NCI-H2029 treated with DMSO at 0.1 percent for 48 hours (cell line): ENCODE measurements at places on chromosomes 7 and 10.
A peak's percentile ranks its signal among the peaks of the same experiment; 100 is the strongest.

DNA sequence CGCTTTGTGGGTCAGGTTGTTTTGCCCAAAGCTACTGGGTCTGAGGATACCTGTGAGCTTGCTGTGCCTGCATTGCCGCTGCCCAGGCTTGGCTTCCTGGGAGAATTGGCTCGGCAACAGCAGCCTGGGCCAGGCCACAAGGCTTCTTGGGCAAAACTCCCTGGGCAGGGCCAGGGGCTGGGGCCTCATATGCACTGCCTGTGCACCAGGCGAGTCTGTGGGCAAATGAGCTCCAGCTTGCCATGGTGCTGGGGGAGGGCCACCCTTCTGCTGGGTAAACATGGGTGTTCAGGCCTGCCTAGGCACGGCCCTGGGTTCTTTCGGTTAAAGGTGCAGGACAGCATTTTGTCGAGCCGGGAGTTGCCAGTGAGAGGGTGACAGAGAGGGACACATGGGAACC lies 19.4 kb downstream of the ZMIZ1 start:
- no peak for DNase-seq

GRCh38 chr7:15839416-15840100 lies 153.1 kb upstream of the MEOX2 start:
- no peak for DNase-seq

DNA sequence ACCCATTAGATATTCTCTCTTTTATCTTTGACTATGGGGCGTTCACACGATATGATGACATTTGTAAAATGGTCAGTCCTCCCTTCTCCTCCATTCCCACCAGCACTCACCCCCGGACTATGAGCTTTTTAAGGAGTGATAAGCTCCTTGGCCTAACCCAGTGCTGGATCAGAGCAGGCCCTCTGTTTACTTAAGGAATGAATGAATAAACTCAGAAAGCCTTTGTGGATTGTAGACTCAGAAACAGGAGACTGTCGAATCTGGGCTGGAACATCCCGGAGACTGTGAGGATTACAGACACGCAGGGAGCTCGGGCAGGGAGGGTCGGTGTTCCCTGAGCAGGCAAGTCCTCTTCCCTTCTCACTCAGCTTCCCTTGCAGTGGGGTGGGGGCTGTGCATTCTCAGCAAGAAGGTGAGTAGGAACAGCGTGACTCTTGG lies 6.8 kb upstream of the ZCCHC24 start:
- DNase-seq, result no peak

- DNase-seq, result no peak
Observed at GRCh38 chr10:118569241-118569881, 26.1 kb downstream of the PRLHR start.

- DNase-seq, result no peak
Observed at GRCh38 chr7:135964791-135965190, 12.4 kb downstream of the MTPN start.

DNA sequence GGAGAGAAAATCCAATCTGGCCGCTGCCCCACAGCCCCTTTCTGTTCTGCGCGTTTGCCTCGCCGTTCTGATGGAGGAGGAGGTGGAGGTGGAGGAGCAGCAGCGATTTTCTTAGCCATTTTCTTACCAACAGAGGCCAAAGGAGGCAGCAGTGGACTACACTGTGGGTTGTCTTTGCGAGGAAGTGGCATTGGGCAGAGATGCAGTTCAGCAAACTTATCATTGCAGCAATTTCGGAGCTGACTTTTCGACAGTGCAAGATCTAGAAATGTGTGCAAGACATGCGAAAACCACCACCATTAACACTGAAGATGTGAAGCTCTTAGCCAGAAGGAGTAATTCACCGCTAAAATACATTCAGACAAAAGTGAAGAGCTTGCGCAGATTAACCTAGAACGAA lies 1.9 kb upstream of the ARL4A start:
- DNase-seq, result no peak

DNA sequence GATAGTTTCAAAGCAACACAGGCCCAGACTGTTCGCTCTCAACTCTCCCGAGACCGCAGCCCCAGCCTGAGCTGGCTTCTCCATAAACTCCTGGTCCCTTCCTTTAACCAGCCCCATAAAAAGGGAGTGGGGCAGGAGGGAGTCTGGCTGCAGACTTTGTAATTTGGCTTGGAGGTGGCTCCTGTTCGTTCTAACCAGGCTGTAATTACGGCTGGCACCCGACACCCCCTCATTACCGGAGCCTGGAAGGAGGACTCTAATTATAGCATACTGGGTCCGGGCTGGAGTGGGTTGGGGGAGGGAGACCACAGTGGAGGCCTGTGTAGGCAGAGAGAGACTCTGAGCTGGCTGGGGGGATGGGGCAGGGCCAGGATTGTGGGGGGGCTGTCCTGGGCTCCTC lies 49.7 kb downstream of the UNC5B start:
- DNase-seq, result no peak

- no peak for DNase-seq
Observed at GRCh38 chr10:17026686-17027485, 102.7 kb downstream of the CUBN start.

DNA sequence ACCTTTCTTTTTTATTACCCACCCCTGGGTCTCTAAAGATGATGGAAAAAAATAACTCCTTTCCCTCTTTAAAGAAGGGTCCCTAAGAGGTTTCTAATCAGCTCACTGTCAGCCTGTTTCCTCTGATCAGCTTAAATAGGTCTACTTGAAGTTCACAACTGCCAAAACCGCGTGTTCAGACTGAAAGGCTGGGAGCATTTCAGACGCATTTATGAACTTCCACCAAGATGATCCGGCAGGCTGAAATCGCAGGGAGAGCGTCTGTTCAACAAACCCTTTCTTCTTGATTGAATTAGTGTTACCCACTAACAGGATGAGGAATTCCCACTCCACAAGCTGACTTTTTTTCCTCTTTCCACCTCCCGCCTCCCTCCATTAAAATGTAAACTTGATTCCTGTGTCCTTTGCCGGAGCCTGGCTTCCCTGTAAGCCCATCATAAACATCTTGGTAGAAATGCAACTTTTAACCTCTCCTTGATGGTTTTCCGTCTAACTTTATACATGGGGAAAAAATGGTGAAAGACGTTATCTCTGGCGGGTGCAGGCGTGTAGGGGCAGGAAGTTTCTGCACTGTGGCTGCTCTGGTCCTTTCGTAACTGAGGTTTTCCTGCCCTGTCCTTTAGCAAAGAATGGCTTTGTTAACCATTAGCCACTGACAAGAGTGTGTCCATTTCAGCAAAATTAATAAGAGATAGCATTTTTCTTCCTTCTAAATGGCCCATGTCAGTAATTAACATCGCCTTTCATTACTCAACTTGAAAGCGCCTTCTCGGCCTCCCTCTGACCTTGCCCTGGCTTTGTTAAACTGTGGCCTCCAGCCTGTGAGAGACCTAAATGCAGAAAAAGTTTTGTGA lies 130.7 kb downstream of the BAMBI start:
- DNase-seq, result no peak

DNA sequence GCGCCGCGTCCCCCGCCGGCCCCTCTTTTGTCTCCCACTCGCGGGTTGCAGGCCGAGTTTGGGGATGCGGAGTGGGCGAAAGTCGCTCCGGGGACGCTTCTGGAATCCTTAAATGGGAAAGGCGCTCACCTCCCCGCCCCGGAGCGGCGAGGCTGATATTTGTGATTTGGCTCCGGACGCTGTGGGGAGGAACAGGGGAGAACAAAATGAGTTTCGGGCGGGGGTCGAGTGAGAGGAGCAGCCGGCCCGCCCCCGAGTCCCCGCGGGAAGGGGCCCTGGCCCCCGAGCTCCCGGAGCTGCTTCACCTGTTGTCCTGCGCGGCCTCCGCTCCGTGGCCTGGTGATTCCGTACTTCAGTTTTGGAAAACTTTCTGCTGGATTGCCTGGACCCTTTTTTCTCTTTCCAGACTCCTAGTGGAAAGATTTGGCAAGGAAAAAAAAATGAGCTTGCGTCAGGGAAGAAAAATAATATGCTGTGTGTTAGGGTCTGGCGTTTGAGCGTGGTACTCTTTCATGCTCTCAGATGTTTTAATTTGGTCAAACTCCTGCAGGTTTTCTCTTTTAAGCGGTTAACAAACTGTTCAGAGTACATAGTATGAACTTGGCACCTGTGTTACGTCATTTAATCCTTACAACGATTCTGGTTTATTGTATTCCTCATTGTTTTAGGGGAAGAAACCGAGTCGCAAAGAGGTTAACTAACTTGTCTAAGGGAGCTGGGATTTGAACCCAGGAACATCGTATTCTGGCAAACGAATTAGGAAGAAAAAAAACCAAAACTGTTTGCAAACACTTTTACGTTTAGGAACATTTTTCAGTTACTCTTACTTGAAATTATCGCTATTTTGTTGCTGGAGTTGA lies 924 bp downstream of the BMPR1A start:
- DNase-seq, result no peak

DNA sequence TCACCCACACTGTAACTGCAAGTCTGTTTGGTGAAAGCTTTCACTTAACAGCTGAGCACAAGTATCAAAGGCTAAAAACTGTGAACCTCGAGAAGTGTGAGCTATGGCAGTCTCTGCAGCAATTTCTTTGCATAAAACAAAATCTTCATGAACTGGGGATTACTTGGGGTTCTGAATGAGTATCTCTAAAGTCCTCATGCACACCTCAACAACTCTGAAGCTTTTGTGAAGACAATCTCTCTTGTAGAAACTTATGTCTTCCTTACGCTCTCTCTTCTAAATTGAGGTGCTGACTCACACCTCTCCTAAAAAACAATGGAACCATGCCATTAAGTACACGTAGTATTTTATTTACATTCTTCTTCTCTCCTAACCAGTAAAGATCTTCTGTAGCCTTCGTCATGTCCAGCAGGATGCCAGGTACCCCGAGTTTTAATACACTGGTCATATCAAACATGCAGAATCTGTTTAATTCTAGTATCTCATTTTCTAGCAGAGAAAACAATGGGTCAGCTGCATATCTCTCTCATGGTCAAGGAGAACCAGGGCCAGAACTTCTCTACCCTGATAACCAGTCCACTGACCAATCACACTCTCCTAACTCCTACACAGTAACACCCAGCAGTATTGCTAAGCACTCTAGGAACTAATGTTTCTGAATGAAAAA lies 76.9 kb downstream of the UBE2H start:
- DNase-seq, result no peak

- no peak for DNase-seq
Observed at GRCh38 chr10:75449382-75450074, 18.1 kb downstream of the LRMDA start.

DNA sequence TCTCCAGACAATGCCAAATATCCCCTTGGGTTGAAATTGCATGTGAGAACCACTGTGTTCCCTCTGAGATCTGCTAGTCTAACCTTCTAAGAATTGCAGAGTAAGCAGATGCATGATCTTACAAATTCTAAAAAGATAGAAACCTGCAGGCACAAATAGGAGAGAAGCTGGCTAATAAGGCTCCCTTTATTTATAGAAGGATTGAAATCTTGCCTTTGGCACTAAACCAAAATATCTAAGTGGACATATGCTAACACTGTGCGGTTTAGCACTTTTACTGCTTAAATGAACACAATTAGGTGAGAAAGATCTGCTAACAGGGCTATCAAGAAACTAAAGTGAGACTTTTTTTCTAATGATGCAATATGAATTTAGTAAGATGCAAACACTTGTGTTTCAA lies 225.5 kb downstream of the DOCK4 start:
- no peak for DNase-seq

GRCh38 chr10:43287056-43288007 lies 20.5 kb upstream of the RASGEF1A start:
- DNase-seq, result no peak

GRCh38 chr10:46526682-46527038 lies 29.8 kb downstream of the GPRIN2 start:
- DNase-seq, result no peak

- DNase-seq, result no peak
Observed at GRCh38 chr10:113093188-113094113, 143.4 kb downstream of the TCF7L2 start.

DNA sequence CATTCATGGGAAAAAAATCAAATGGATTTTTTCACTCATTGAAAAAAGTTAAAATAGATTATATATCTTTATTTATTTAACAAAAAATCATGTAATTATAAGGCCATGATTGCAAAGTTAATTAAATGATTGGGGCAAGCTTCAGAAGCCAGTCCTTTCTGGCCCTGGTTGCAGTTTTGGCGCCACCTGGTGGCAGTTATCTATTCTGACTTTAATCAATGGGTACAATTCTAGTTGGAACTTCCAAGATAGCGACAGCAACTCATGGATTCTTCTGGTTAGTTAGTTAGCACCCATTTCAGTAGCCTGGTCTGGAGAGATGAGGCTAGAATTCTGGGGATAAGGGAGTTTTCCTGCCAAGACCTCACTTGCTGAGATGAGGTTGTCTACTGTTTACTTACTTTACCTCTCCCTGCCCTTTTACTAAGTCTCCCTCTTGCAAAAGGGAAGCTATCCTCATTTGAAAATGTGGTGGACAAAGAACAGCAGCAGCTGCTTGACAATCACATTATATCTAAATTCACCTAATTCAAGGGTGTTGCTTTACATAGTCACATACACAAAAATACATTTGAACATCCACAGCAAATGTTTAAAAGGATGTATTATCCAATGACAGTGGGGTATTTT lies 42.3 kb downstream of the NOC3L start:
- DNase-seq, result peak; percentile 4

DNA sequence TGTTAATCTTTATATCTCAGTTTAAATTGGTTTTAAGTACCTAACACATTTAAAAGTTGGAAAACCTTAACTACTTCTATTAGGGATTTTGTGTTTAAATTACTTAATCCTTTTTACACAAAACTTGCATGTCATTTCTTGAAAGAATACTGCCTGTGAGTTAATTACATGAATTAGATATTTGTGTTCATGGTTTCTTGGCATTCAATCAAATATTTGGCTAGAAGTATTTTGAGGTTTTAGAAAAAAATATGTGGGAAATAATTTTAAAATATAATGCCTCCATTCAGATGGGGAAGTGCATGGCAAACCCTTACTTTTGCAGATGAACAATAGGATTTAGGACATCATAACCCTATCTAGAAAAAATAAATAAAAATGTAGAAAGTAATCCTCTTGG lies 186.5 kb upstream of the SEMA3E start:
- DNase-seq, result no peak

GRCh38 chr7:159048656-159049055 lies 96.0 kb downstream of the VIPR2 start:
- no peak for DNase-seq

DNA sequence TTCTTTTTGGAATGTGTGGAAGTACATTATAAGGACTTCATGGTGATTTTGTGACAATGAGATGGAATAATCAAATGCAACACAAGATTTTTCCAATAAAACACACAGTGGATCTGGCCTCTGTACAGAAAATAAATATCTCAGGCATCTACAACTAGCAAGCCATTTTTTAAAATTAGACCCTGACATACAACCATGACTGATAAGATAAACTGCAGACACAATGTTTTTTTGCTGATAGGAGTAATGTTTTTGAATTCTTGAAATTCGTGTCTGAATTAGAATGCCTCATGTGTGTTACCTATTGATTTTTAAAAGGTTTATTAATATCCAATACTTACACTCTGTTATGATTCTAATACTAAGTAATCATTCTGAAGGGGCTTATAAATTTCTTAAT lies 328.1 kb downstream of the HGF start:
- DNase-seq, result no peak

GRCh38 chr7:83987764-83988163 lies 206.8 kb downstream of the SEMA3A start:
- DNase-seq, result no peak

- DNase-seq, result no peak
Observed at GRCh38 chr10:49784681-49785080, 22.6 kb upstream of the OGDHL start.

GRCh38 chr7:81869670-81870069 lies 99.8 kb upstream of the HGF start:
- no peak for DNase-seq
